ENCODE measurements at places on chromosomes 4 and X.

DNA sequence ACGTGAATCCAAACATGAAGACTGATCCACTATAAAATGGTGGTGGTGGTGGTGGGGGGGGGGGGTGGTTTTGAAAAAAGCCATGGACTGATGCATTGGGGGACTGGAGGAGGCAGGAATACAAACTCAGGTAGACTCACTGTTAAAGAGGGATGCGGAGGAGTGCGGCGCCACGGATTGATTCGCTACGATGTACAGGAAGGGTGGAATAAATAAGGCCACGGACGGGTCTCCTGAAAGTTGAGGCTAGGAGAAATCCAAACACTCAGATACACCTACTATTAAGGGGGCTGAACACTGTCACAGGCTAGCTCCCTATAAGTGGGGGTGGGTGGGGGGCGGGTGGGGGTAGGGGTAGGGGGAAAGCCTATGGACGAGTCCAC is 591 bp downstream of the ELK1 start:
- no peak for DNase-seq

- DNase-seq, result no peak
Measured at GRCh38 chr4:67632492-67632891, 68.5 kb downstream of the UBA6 start.

DNA sequence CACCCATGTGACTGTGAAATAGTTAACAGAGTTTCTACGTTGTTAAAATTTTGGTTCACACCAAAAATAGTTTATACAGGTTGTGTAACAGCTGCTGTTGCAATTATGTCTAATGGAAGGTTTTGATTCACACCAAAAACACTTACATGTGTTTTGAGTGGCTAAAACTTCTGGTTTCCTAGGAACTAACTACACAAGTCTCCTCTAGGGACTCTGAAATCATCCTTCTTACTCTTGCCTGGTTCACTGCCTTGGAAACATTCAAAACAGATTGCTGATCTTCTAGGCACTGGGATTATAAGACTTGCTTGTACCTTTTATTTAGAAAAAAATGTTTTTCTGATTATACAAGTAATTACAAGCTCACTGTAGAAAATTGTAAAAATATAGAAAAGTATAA is 14.9 kb upstream of the MORC4 start:
- DNase-seq, result peak; percentile 48

DNA sequence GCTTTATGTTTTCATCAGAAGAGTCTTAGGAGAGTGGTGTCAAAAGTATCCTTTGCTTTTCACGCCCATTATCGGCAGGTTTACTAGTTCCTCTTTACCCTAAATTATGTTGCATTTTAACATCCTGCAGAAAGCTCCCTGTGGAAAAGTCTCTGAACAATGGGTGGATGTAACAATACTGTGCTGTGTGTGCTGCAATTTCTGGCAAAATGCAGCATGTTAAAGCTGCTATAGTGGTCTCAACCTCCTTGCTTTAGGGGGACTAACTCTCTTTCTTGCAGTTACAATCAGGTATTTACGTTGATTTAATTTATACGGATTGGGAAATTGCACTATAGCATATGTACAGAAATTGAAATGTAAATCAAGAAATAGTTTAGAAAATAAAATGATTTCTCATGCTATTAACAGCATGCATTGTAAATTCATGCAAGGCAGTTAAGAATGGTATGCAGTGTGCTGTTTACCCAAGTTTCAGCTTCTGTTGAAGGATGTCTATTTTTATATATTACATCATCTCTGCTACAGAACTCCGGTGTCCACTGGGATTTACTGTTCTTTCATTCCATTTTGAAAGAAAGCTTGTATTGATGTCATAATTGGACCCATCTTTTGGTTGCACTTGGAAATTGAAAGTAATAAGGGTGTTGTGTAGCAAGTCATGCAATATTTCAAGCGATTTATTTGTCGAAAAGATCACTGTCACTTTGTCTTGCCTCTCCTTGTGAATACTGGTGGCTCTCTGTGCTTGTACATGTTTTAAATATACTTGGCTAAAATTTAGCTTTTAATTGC is 145.7 kb downstream of the RAPGEF2 start:
- peak; percentile 87 for DNase-seq

GRCh38 chr4:186132577-186133242 is 28.2 kb downstream of the FAM149A start:
- DNase-seq, result no peak

DNA sequence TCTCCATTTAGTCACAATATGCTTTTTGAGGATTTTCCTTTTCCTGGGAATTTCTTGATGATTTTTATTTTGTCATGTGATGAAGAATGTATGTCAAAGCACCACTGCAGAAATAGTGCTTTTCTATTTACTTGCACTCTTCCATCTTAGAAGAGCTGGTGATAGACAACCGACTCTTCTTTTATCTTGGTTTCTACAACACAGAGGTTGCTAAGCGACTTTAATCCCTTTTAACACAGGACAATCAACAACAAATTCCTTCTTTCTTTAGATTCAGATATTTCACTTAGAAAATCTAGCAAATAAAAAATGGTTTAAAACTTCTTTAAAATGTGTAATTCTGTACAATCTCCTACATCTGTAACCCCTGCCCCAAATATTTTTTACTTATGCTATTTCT is 34.6 kb downstream of the TET2 start:
- peak; percentile 15 for DNase-seq

GRCh38 chr4:24889991-24890390 is 22.9 kb downstream of the CCDC149 start:
- DNase-seq, result no peak

Data from muscle of back (tissue), 13 donors.